ENCODE measurements at places on chromosomes 5 and 9. TPM values are rescaled to one million over a fixed set of nuclear protein-coding genes. Genes with fewer than 3 reads are reported as not detected.
A peak's percentile ranks its signal among the peaks of the same experiment; 100 is the strongest.

GRCh38 chr5:34706084-34706483 lies 50.0 kb downstream of the RAI14 start:
- DNase-seq: no peak

DNA sequence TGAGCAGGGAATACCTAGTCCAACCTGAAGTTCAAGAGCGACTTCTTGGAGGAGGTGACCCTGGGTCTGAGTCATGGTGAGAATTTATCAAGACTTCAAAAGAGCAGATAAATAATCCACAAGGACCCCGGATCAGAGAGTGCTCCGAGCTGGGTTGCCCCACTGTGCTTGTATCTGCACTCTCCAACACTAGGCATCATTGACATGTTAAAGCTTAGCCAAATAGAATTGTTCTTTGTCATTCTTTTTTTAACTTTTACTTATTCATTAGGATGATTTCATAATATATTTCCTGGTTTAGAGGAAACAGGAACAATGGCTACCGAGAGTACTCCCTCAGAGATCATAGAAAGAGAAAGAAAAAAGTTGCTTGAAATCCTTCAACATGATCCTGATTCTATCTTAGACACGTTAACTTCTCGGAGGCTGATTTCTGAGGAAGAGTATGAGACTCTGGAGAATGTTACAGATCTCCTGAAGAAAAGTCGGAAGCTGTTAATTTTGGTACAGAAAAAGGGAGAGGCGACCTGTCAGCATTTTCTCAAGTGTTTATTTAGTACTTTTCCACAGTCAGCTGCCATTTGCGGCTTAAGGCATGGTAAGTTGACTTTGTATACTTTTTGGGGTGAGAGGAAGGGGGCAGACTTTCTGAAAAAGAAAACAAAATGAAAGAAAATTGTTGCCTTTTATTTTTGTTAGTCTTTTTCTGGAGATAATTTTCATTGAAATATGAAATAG lies at the start of gene CARD6:
CARD6 (plus strand) TSS at position 300 of the 738 bp plus-strand sequence; CDS start at position 316, 16 bp downstream.
- DNase-seq: no peak

GRCh38 chr5:173341961-173342430 lies 13.8 kb upstream of the STC2 start:
- no peak for DNase-seq

The AQP7 gene
- total RNA-seq: 207 TPM

The HMCN2 gene
- total RNA-seq: 16.7 TPM

The PPP2CA gene
- 160 TPM for total RNA-seq

GRCh38 chr5:134439210-134439654 lies 27.6 kb upstream of the CDKN2AIPNL start:
- DNase-seq: peak; percentile 75

The PRR16 gene
- total RNA-seq: 9.7 TPM

The PLK2 gene
- 78.6 TPM for total RNA-seq

The HAPLN1 gene
- not detected for total RNA-seq

The TMEM8B gene
- total RNA-seq: 7.8 TPM

- DNase-seq: no peak
Observed at GRCh38 chr9:89793551-89793950, 188.7 kb downstream of the GADD45G start.

- no peak for DNase-seq
Observed at GRCh38 chr5:73861313-73861988, 235.5 kb downstream of the ARHGEF28 start.

All from transverse colon (tissue), 4 donors.